Left colon (tissue), 2 donors: ENCODE measurements at places on chromosomes 7 and 10. TPM values are rescaled to one million over a fixed set of nuclear protein-coding genes. Genes with fewer than 3 reads are reported as not detected.

DNA sequence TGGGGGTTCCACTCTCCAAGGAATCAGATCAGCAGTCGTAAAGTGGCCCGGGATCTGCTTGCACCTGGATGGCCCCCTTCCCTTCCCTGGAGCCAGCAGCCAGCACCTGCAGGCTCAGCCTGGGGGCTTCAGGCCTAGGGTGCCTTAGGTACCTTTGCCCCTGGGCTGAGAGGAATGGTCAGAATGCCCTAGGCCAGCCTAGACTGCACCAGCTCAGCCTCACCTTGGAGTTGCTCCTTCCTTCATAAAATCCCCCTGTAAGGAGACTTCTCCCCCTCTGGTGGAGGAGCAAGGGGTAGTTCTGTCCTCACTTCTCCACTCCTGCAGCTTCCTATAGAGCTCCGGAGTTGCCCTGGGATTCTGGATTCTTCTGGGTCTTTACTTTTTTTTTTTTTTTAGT lies 32.4 kb upstream of the LBX1 start:
- no peak for DNase-seq

GRCh38 chr7:71775648-71776047 lies 636.5 kb downstream of the CALN1 start:
- no peak for DNase-seq

DNA sequence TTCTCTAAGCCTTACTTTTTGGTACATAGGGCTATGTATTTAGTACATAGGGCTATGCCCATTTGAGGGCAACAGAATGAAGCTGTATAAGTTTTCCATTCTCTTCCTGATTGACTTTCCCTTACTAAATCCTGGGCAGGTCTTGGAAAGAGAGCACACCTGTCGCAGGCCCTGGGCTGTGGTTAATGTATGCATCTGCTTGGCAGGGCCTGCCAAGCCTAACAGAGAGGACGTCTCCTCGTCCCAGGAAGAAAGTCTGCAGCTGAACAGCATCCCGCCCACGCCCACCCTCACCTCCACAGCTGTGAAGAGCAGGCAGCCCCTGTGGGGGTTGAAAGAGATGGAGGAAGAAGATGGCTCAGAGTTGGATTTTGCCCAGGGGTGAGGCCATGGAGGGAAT lies 8.9 kb upstream of the PVRIG start:
- no peak for DNase-seq

- no peak for DNase-seq
Measured at GRCh38 chr7:82617156-82617555, 173.6 kb upstream of the CACNA2D1 start.

DNA sequence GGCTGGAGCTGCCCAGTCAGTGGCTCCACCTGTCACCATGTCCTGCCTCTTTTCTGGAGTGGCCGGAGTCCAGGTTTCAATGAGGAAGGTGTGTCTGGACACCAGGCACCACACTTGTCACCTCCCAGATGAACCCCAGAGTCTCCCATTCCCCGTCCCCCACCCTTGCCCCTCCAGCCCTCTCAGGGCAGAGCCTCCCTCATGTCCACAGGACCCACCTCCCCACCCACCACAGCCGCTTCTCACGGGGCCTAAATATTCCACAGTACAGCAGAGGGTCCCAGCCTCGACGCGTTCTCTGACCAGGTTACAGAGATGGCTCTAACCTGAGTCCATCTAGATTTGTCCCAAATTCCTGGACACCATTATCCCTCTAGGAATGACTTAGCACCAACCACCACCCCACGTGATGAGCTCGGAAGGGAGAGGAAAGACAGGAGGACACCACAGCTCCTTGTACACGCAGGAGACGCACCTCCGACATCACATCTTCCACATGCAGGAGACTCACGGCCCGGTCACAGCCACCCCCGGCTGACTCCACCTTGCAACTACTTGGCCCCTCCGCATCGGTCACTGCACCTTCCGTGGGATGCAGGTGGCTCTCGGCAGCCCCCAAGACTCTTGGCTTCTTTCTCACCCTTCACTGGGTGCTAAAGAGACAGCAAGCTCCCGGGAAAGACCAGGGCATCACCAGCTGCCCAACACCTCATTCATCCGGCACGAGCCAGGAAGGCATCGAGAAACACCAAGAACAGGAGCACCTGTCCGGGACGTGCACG lies 560.2 kb downstream of the DNAJB6 start:
- DNase-seq: no peak

GRCh38 chr7:116228241-116228640 lies 17.9 kb downstream of the TES start:
- DNase-seq: no peak

DNA sequence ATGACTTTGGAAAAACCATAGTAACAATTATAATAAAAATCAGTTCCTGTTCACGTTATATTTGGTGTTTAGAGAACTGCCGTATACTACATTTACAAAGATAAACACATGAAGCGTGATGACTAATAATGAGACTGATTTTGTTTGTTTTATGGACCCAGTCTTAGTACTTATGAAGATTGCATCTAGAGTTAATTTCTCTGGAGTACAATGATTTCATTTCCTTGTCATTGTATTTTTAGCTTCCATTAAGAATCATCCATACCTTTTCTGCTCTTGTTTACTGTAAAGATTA lies 2.9 kb downstream of the RBM20 start:
- DNase-seq: no peak

DNA sequence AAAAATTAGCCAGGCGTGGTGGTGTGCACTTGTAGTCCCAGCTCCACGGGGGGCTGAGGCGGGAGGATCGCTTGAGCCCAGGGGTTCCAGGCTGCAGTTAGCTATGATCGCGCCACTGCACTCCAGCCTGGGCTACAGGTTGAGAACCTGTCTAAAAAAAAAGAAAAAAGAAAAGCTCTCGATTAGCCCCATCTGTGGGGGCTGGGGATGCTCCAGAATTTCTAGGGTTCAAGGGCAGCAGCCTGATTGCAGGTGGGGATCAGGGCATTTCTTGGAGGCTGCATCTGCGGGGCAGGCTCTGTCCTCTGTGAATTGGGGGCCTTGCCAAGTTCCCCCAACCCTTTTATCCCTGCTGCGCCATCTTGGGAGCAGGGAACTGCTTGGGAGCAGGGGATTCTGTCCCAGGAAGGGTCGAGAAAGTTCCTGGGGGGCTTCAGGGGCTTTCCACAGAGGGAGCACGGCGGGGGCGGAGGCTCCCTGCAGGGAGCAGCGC lies 651 bp upstream of the ARPC1A start:
- DNase-seq: no peak

- DNase-seq: peak; percentile 23
Measured at GRCh38 chr7:76505168-76506080, 4.9 kb upstream of the UPK3B start.

DNA sequence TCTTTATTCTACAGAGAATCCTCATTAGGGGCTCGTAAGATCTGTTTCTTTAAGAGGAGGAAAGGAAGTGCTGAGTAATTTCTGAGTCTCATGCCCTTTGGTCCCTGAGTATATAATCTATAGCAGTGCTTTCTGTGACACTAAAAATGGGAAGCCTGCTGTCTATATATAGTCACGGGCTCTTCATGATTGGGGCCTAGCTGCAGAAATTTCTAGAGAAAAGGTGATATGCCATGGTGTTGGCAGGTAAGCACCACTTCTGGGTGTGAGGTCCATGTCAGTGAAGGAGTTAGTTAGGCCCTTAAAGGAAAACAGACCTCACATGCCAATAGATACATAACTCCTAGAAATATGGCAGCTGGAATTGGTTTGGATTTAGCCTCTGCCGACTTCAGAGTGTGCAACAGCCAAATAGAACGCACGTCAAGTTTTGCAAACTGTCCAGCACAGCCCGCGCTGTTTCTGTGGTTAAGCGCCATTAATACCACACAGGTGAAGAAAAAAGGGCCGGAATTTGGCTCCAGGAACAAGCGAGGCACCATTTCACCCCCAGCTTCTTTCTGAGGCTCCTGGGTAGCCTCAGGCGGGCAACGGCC lies 123.2 kb downstream of the TACC2 start:
- no peak for DNase-seq

DNA sequence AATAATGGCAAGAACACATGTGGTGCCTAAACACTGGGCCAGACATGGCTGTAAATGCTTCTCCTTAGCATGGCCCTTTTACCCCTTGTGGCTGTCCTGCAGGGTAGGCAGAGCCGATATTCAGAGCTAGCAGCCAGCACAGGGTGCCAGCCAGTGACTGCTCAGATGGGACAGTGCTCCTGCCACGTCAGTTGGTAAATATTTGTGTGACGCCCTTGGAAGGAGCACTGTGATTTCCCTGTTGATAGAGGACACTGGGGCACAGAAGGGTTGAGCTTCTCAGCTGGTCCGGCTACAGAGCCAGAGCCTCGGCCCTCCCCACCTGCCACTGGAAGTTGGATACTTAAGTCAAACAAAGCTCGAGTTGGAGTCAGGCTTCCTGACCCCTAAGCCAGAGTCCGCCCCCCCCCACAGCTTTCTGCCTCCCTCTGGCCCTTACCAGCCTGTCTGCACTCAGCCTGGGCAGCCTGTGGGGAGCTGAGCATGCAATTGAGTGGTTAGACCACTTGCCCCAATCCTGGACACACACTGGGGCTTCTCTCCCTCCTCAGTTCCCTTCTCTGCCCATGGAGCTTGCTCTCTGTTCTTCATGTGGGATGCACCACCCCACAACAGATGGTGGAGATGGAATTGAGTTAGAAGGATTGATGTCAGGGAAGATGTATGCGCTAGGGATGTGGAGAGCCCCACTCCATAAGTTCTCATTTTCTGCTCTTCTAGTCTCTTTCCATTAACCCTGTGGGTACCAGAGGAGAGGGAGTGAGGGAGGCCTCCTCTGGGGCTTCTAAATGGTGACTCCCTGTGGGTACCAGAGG lies 350.8 kb downstream of the PLXNA4 start:
- DNase-seq: peak; percentile 42

DNA sequence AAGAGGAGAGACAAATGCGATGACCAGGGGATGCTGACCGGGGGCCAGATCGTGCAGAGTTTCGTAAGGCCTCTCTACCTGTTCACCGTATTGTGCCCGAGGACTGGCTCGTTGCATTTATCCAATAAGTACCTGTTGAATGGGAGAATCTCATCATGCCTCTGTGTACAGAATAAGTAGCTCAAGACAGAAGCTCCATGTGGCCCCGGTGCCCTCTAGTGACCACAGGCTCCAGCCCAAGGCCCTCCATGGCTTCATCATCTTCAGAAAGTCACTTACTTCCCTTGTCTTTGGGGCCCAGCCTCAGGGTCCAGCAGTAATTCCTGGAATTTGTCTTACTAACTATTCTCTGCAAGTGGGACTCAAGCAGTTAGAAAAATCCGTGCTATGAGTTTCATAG lies 151.0 kb downstream of the CHN2 start:
- DNase-seq: peak; percentile 65

DNA sequence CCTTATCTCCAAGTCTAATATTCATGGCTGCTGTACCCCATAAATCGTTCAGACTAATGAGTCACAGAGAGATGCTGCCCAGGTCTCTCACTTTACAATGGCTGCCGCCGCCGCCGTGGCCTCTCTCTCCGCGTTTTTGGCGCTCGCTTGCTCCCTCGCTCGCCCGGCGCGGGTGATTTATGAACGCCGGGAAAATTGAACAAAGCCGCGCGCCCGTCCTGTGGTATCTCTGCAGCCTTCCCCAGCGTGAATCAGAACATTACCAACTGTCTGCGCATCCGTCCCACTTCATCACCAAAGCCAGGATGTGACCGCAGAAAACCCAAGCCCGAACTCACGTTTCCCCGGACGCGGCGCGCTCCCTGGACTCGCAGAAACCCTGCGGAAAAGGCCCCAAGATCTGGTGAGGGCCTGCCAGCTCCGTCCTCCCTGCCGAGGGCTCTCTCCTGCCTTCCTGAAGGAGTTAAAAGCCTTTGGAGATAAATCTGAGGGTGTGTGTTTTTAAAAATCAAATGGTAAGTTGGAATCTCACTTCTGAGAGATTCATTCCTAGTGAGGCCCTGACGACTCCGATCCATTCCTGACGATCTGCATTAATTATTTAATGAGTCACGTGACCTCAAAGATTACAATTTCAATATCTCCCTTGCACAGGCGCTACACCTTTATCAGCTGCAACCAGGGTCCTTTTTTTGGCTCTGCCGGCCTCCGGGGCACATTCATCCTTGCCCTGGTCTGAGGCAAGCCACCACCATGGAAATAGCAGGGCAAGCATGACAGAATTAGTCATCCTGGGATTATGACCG lies 6.3 kb downstream of the HOXA4 start:
- peak; percentile 52 for DNase-seq

DNA sequence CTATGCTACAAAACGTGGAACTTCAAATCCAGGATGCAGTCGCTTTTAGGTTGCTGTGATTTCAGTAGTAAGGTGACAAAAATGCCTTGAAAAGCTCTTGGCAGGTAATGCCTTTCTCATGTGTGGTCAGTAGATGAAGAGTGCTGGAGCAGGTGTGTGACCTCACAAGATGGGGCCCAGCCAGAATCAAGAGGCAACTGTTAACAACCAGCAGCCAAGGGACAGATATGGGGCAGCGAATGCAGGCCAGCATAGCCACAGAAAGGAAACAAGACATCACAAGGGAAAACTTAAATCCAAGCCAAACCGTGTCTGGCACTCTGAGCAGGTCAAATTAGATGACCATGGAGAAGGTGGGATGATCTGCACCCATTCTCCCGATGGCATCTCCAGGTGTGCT lies 12.3 kb downstream of the HUS1 start:
- DNase-seq: no peak

DNA sequence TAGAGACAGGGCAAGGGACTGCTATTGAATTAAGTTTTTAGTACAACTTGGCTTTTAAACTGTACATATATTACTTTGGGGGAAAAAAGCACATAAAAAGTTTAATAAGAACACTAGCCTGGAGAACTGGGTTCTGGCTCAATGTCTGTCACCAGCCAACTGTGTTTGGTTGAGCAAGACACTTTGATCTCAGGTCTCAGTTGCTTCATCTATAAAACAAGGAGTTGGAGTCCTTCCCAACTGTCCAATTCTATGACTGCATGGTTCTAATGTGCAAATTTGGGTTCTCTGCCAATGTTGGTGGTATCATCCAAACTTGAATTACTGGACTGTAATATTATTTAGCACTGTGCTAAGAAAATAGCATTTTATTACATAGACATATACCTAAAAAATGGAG lies 50.3 kb downstream of the ATXN7L1 start:
- no peak for DNase-seq

DNA sequence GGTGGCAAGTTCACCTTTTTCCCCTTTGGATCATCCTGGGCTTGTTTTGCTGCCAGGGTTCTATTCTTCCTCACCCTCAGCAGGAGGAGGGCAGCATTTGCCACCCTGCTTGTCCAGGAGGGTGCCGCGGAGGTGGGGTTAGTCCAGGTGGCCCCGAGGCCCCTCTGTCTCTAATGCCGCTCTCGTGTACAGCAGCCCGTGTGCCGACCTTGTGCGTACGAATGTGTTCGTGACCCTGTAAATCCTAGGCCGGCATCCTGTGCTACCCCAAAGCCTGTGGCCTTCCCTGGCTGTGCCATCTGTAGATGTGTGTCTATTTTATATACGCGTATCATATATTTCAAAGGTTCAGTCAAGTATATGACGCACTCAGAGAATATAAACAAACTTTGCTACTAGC lies 10.6 kb downstream of the IQCE start:
- no peak for DNase-seq

Gene ZNF92
- total RNA-seq: 6.8 TPM

Gene OR2AE1
- total RNA-seq: not detected

Gene ANKRD1
- total RNA-seq: not detected

Gene USP6NL
- 18.3 TPM for total RNA-seq

Gene TMEM248
- 121 TPM for total RNA-seq
